ENCODE measurements at places on chromosomes 1 and 21.

DNA sequence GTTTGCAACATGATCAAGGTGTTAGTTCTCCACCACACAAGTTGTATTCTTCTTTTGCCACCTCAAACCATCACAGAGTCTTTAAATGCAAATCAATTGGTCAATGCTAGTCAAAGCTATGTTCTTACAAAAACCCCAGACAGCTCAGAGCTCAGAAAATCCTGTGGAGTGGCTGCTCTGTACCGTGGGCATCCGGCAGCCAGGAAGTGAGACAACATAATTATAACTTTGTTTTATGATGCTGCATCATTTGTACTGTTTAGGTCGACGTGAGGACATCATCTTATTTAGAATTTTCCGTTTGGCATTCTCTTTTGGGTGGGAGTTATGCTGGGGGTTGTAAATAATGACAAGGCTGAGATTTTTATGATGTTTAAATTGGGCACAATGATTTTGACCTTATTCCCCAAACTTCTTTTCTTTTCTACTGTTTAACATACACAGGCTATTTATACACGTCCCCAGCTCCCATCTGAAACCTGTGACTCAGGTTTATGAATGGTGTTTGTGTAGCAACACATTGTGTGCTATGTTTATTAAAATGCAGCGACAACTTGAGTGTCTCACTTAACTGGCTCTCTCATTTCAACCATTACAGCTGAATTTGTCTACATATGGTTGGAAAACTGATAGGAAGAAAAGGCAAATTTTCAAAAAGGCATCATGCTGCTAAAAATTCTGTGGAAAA lies 124.0 kb downstream of the CNIH3 start:
- DNase-seq: peak; percentile 54

DNA sequence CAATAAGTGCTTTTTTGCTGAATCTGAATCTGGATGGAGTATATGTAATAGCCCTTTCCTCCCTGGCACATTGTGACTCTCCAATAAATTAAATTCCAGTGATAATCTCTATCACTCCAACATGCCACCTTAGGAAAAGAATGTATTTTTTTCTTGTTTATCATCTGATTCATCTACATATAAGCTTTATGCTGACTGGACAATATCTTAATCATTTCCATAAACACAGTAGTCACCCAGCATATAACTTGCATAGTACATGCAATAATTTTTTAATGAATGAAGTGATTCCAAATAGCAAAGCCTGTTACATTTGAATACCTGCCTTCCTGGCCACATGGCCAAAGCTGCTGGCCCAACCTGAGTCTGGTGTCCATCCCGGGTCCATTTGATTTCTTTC lies 477.6 kb upstream of the USP24 start:
- no peak for DNase-seq

GRCh38 chr1:91700771-91701471 lies 185.0 kb downstream of the TGFBR3 start:
- no peak for DNase-seq

DNA sequence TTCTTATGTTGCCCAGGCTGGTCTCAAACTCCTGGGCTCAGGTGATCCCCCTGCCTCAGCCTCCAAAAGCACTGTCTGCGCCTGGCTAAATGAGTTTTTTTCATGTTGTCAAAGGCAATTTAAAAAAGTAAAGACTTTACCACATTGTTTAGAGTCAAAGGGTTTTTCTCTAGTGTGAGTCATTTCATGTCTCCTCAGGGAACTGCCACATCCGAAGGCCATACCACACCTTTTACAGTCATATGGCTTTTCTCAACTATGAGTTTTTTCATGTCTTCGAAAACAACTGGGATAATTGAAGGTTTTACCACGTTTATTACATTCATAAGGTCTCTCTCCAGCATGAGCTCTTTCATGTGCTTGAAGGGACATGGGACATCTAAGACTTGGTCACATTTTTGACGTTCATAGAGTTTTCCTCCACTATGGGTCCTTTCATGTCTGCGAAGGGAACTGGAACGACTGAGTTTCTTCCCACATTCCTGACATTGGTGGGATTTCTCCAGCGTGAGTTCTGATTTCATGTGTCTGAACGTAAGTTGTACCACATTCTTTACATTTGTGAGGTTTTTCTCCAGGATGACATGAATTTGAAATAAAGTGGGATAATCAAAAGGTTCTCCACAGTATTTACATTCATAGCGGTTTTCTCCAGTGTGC lies 65.6 kb downstream of the UCHL5 start:
- no peak for DNase-seq

DNA sequence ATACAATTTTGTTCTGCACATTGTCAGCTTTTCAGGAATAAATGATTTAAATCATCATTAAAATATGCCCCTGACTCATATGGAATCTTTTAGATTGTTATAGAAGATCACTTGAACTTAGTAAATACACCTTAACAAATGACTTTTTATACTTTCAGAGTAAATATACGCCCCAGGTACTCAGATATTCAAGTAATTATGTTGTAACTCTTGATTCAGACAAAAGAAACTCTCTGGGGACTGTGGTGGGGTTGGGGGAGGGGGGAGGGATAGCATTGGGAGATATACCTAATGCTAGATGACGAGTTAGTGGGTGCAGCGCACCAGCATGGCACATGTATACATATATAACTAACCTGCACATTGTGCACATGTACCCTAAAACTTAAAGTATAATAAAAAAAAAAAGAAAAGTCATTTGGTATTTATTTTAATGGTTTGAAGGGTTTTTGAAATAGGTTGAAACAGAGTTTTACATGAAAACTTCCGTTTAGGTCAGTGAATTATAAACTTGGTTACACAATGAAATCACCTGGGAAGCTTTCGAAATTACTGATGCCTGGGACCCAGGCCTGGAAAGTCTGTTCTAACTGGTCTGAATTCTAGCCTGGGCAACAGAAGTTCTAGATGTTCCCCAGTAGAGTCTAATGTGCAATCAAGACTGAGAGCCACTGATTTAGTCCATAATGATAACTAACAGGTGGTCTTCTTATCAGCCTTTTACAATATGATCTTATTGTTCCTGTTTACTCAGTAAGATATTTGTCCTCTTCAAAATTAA lies 320.5 kb upstream of the NR5A2 start:
- no peak for DNase-seq

GRCh38 chr1:147652306-147652705 lies 18.0 kb downstream of the ACP6 start:
- DNase-seq: no peak

GRCh38 chr1:1407636-1408318 lies 684 bp upstream of the MRPL20 start:
- peak; percentile 31 for DNase-seq
